ENCODE measurements at places on chromosomes 2 and 18.
A peak's percentile ranks its signal among the peaks of the same experiment; 100 is the strongest.

DNA sequence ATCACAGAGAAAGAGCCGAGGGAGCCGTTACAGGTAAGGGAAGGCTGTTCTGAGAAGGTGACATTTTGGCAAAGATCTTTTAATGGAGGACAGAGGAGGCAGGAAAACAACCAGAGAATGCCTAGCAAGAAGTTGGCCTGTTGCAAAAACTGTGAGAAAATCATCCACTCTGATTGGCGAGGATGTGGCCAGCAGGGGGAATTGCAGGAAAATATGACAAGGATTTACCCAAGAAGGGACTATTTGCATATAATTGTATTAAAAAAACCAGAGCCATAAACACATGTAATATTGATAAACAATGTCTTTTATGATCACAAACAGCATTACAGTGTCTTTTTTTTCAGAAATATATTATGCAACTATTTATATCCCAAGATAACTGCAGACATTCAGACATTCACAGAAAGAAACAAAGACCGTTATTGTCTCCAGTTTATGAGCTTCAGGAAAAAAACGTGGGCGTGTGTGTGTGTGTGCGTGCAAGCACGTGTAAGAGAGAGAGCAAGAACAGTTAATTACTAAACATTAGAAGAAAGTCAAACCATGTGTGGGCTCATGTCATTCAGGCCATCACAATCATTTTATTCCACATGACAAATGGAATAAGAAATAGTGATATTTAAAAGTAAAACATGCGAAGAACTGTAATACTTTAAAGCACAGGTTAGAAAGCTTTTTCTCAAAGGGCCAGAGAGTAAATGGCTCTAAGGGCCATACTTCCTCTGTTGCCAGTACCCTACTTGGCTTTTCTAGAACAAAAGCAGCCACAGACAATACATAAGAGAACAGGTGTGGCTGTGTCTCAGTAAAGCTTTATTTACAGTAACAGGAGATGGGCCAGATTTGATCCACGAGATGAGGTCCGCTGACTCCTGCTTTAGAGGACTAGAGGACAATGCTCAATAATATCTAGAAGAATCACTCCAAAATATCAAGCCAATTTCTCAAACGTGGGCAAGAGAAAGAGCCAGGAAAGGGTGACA is 324.1 kb downstream of the DLGAP1 start:
- no peak for DNase-seq

- DNase-seq, result peak; percentile 24
Measured at GRCh38 chr2:105143467-105144151, 97.9 kb upstream of the GPR45 start.

GRCh38 chr2:178865999-178866398 is 58.8 kb upstream of the TTN start:
- DNase-seq, result no peak

GRCh38 chr2:3730646-3731045 is 27.3 kb downstream of the DCDC2C start:
- no peak for DNase-seq
